EL (cell line): ENCODE measurements at places on chromosomes 4 and X.
A peak's percentile ranks its signal among the peaks of the same experiment; 100 is the strongest.

DNA sequence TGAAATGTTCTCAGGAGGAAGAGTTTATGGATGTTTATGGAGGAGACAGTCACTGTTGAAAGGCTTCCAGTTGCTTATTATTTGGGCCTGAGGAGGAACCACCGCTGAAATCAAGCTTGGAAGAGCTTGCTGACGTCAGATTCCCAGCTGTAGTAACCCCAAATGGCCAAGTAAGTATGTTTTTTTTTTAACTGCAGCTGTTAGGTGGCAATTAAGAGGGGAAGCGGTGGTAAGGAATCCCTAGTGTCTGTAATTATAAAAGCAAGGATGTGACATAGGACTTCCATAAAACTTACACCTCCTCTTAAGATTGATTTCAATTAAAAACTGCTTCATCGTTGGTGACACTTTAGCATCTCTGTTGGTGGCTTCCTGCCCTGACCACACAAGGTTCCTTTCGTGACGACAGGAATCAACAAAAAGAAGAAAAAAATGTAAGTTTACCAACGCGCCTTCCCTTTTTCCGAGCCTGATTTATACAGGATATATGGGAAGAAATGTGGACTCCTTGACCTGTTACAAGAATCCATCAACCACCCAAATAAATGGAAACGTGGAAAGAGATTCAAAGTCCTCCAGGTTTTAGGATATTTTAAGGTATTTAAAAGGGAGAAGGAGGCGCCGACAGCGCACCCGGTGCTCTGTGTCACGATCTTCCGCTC lies 884 bp downstream of the RELL1 start:
- peak; percentile 63 for DNase-seq

GRCh38 chr4:130257271-130257670 lies 1161.3 kb downstream of the C4orf33 start:
- DNase-seq = peak; percentile 90

- DNase-seq = no peak
Observed at GRCh38 chrX:13248867-13249486, 70.9 kb downstream of the ATXN3L start.

GRCh38 chr4:152217896-152218295 lies 318.0 kb downstream of the FBXW7 start:
- DNase-seq = no peak

DNA sequence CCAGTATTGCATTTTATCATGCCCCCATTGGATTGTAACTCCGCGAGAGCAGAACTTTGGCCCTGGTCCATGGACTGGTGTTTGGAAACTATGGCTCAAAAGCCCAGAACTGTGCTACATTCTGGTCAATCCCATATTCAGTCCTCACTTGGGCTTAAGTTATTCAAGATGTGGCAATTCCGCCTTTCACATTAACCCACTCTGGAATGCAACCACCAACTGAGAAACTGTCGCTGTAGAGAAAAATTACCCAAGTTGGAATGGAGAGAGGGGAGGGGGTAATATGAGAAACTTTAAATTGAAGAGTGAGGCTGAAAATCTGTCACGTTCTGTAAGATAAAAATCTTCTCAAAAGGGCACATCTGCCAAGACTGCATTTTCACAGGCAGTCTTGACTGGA lies 189.6 kb upstream of the NHS start:
- DNase-seq = no peak
